ENCODE measurements at places on chromosomes 16 and 17.

DNA sequence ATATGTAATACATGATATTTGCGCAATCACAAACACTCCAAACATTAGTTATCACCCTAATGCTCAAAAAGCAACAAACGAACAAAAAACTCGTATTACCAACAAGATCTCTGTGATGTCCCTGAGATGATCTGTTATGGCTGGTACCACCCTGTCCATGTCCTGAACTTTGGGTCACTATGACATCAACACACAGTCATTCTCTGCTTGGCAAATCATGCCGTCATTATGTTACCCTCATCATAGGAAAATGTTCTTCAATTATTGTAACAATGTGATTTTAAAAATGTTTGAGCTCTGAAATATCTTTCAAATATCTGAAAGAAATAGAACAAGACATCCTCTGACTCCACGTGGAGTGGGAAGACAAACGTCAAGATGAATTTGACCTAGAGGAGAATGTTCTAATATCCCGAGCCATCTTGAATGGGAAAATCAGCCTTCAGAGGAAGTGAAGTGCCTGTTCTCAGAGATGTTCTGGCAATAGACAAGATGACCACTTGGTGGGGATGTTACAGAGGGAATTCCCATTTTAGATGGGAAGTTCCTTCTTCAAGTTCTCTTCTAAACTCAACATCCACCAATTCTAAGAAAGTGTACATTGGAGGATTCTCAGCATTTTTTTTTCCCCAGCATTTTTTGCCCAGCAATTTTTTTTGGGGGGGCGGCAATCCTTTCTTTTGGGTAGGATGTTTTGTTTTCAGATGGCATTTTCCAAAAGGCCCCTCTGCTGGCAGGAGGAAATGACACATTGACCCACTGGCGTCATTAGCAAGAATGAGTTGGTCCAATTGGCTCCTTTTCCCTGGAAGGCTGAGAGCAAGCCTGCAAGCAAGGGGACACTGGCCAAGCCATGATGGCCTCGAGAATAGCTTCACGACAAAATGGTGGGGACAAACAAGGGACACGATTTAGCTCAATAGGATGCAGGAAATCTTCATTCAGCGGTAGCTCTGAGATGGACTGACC, 3.7 kb upstream of the HSD17B2 start:
- peak; percentile 46 for DNase-seq

GRCh38 chr17:44287651-44288050, 19.7 kb upstream of the SLC4A1 start:
- no peak for DNase-seq

DNA sequence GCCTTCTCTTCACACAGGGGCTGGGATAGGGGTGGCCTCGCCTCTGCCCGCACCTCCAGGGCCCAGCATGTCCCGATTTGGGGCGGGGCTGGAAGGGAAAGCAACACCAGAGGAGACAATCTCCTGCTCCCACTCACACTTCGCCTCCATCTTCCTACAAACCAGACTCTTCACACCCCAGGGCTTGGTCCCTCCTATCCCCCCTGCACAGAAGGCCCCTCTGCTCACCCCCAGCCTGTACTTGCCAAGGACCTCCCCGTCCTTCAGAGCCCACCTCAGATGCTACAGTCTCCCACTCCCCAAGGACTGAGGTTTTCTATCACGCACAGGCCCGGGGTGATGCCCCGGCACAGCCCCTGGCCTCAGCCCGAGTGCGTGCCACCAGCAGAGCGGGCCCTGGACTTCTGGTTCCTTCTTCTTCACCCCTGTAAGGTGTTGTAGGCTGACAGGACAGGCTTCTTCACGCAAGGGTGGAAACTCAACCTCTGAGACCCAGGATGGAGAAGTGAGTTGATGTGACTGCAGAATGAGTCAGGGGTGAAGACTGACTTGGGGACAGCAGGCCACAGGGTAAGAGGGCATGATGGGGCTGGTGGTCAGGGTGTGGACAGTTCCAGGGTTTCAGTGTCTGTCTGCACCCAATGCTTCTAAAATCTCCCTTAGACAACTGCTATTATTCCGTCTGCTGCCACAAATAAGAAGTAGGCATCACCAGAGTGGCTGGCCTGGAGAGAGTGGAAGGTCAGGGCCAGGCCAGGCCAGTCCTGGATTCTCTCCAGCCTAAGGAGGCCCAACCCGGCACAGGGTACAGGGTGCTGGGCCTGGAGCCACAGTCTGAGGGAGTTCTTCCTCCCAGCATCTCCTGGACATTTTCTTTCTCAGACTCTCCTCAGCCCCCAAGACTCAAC, 2.5 kb downstream of the ITGAE start:
- peak; percentile 48 for DNase-seq

- no peak for DNase-seq
Observed at GRCh38 chr17:68697850-68698361, 96.7 kb upstream of the FAM20A start.

GRCh38 chr16:84532855-84533486, 28.5 kb upstream of the MEAK7 start:
- no peak for DNase-seq

DNA sequence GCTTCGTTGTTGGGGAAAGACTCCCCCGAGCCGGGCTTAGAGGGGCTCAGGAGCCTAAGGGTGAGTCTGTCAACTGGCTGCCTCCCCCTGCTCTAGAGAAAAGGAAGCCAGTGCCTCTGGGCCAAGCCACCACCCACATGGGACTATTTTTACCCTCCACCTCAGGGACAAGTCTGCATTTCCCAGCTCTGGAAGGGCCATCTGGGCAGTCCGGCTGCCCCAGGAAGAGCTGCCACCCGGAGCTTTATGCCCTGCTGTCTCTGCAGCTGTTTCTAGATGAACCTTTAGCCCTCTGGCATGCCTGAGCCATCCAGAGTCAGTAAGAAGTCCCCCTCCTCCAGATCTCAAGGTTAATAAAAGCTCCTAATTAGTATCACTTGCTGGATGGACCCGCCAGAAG, 5.3 kb upstream of the RPRML start:
- no peak for DNase-seq

- DNase-seq = peak; percentile 53
Observed at GRCh38 chr17:11996722-11997146, 541 bp downstream of the ZNF18 start.

GRCh38 chr17:1422885-1423284, 22.9 kb upstream of the YWHAE start:
- DNase-seq = no peak

DNA sequence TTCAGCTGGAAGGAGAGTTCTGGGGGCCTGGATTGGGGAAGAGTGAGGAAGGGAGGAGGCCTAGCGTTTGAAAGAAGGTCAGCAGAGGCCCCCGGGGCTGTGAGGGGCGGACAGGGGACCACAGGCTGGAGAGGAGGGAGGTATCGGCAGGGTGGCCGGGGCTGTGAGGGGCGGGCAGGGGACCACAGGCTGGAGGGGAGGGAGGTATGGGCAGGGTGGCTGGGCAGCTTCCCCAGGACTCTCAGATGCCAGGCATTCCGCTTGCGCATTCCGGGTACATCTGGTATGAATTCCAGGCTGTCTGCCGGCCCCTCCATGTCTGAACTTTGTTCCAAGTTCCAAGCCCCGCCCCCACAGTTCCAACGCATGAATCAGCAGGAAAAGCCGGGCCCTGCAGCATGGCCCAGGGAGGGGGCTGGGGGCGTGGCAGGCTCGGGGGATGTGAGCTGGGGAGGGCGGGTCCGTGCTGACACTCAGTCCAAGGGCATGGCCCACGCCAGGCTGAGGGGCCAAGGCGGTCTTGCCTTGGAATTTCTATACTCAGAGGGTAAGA, 4.3 kb upstream of the TLCD2 start:
- no peak for DNase-seq

GRCh38 chr17:33091271-33091670, 99.6 kb downstream of the SPACA3 start:
- no peak for DNase-seq

DNA sequence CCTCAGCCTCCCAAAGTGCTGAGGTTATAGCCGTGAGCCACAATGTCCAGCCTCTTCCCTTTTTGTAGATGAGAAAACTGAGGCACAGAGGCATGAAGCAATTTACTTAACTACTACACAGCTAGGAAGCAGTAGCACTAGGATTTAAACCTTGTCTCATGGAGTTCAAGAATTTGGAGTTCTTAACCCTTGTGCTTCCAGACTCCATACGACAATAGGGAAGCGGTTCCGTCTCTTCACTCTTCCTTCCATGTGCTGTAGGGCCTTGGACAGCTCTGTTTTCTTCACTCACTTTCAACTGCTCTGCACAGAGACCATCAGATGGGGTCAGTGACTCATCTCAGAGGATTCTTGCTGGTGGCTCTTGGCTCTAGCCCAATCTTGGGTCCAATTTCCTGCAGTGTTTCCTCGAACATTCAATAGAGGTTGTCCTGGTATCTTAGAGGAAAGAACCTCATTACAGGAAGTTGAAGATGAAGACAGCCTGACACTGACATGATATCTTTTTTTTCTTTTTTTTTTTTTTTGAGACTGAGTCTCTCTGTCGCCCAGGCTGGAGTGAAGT, 19.3 kb downstream of the ITGAL start:
- no peak for DNase-seq

- DNase-seq = peak; percentile 17
Observed at GRCh38 chr16:1539720-1540555, 6.5 kb downstream of the TMEM204 start.

- no peak for DNase-seq
Observed at GRCh38 chr16:12225806-12226465, 249.4 kb downstream of the SNX29 start.

GRCh38 chr17:56960596-56961538, at the start of gene COIL:
TSS of gene COIL (minus strand) at chr17:56961050. CDS start at chr17:56961019, 31 bp downstream.
- peak; percentile 95 for DNase-seq

DNA sequence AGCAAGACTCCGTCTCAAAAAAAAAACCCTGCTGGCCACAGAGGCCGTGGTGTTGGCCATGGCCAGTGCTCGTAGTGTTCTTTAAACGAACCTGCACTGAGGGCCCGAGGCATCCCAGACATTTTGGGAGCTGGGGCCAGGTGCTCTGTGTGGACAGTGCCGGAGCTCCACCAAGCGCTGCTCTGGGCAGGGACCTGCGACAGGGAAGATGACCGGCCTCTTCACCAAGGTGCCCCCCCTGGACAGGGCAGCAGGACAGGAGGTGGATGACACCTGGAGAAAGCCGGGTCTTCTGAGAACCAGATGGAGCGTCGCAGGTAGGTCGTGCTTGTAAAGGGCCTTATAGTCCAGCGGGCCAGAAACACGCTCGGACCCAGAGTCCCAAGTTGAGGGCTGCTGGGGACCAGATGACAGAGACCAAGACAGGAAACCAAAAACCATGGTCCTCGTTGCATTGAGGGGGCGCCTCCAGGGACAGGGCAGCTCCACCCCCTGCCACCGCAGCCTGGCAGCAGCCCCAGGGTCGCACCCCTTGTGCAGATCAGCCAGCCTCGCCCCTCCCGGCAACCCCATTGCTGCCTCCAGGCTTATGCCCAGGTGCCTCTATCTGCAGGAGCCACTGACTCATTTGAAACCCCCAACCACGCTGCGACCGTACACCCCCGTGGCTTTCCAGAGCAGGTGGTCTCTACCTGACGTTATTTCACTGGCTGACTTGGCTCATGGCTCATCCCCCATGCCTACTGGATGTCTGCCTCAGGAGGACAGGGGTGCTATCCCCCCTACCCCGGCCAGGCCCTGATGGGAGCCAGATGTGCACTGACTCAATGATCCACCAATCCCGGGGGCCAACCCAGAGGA, 4.2 kb upstream of the NTN3 start:
- no peak for DNase-seq

DNA sequence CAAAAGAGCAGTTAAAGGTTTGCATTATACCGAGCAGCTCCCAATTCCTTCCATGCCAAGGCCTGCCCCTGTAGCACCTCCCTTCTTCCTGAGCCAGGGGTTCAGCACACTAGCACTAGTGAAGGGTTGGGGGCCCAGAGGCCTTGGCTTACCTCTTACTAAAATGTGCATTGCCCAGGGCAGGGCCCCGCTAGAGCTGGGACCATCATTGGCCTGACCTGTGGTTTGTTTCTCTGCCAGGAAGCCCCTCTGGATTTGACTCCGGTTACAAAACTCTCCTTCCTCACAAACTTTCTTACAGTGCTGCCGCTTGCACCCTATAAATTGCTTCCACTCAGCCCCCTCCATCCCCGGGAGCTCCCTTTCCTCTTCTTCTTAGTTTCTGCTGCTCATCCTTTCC, 33.8 kb downstream of the MPRIP start:
- DNase-seq = no peak

DNA sequence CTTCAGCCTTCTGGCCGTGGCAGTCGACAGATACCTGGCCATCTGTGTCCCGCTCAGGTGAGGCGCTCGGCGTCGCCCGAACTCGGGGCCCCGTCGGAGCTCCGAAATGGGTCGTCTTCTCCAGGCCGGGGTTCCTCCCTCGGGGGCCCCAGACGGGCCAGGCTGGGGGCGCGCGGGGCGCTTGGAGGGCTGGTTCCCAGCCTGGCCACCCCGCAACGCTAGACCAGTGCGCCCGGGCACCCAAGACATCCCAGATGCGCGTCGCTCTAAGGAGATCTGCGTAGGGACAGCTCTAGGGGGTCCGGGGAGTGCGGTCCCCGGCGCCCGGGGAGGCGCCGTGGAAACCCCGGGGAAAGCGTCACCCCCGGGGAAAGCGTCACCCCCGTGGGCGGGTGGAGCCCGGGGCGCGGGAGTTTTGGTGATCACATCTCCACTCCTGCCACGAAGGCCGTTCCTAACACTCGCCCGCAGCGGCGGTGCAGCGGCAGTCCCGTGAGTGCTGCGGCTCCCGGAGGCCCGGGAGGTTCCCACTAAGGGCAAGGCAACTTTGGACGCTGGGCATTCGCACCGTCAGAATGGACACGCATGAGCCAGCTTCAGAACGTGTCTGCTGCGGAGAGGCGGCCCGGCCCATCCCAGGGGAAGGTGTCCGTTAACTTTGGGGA, 729 bp downstream of the ADORA2B start:
- DNase-seq = peak; percentile 41

- DNase-seq = no peak
Observed at GRCh38 chr16:49838441-49839016, 17.4 kb downstream of the ZNF423 start.

DNA sequence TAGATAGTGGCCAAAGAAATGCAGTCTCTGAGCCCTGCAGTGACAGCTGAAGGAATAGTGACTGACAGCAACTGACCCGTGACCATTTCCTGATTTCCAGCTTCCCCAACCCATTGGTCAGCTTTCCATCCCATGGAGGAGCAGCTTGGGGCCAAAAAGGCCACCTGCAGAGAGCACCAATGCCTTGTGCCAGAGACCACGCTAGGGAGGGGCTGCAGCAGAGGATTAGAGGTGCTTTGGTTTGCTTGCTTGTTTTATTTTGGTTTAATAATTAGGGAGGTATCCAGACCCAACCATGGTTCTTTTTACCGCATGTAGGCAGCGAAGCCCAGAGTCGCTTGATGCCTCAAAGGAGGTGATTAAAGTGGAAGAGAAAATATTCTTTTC, 61.3 kb upstream of the SIAH1 start:
- no peak for DNase-seq

GRCh38 chr16:84362471-84362941, 5.8 kb upstream of the ATP2C2 start:
- DNase-seq = no peak

- no peak for DNase-seq
Observed at GRCh38 chr16:1790611-1791255, 2.8 kb downstream of the IGFALS start.

All from GM20000 (cell line).